ENCODE measurements at places on chromosomes 1 and 21.

DNA sequence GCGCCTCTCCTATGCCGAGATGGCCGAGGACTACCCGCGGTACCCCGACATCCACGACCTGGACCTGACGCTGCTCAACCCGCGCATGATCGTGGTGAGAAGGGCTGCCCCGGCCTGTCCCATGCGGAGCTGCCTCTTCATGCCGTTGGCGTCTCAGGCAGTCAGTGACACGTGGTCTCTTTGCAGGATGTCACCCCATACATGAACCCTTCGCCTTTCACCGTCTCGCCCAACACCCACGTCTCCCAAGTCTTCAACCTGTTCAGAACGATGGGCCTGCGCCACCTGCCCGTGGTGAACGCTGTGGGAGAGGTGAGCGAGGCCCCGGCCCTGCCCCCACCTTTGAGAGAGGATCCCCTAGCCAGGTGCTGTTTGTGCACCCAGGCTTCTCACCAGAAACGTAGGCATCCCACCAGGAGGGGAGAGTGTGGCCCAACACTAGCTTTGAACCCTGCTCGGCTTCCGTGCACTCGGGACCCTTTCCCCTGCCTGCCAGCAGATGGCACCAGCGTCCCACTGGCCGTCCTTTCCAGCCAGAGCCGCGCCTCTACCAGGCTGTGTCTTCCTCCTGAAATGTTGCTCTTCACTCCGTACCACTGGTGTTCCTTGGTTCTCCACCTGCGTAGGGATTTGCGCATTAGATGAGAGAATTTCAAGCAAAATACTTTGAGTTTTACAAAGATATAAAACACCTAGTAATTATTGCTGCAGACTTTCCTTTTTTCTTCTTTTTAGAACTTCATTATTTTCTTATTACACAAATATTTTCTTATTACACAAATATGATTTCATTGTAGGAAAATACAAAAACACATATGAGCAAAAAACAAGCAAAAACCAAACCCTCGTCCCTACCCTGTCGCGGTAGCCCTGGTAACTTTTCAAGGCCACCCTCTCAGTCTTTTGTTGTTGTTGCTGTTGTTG is 9.0 kb downstream of the NPPA start:
- peak; percentile 79 for DNase-seq

- DNase-seq = no peak
Observed at GRCh38 chr21:26212220-26212619, 41.6 kb upstream of the APP start.

DNA sequence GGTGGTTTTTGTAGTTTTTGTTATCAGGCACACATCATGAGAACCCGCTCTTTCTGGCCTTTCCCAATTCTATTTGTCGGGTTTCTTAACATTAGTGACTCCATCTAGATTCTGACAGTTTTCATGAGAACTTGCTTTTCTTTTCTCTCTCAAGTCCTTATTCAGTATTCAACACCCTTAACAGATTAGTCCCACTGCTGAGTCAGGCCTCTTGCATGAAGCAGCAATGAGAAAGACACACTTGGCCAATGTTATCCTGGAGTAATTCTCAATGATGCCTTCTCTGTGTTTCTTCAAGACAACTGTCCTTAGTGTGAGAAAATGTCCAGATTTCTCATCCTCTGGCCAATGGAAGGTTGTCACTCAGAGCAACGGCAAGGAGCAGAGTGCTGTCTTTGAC is 11.3 kb downstream of the FMO2 start:
- DNase-seq = no peak

DNA sequence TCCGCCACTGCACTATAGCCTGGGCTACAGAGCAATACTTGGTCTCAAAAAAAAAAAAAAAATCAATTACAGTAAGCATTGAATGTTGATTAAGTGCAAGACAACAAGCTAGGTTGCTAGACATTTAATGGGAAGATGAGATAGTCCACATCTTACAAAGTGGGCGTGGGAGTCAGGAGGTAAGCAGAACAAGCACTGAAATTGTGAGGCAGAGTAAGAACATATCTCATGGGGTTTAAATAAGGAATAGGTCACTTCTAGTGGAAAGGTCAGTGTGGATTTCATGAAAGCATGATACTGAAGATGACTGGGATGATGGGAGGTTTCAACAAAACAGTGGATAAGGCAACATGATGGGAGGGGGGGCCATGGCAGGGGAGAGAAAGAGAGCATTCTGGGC is 1.9 kb upstream of the OLFML2B start:
- DNase-seq = no peak

- DNase-seq = no peak
Observed at GRCh38 chr1:219495737-219496408, 117.0 kb downstream of the ZC3H11B start.

GRCh38 chr1:60090655-60091054 is 17.1 kb upstream of the C1orf87 start:
- no peak for DNase-seq

GRCh38 chr1:226588484-226588883 is 39.9 kb downstream of the STUM start:
- no peak for DNase-seq

- DNase-seq = peak; percentile 63
Observed at GRCh38 chr1:205285381-205286101, 36.0 kb downstream of the NUAK2 start.

- DNase-seq = no peak
Observed at GRCh38 chr1:23620605-23621004, 61.3 kb upstream of the ID3 start.

DNA sequence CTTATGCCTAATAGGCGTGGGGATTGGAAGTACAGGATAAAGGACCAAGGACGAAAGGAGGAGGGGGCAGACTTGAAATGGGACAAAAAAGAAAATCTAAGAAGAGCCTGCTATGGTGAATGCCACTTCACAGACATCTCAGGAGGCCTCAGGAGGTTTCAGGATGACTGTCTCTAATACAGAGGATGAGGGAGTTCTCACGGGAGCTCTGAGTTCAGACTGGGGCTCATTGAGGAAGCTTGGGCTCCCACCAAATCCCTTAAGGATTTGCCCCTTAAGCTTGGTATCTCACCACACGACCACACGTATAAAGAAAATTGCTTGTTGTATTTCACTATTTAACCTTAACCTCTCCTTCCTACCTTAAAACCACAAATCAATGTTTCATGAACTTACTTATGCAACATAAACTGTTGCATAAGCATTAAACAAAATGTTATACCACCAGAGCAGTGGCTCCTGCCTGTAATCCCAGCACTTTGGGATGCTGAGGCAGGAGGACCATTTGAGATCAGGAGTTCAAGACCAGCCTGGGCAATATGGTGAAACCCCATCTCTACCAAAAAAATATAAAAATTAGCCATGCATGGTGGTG is 12.4 kb downstream of the SLC30A1 start:
- no peak for DNase-seq

- no peak for DNase-seq
Observed at GRCh38 chr1:38133756-38134155, 87.2 kb upstream of the POU3F1 start.

DNA sequence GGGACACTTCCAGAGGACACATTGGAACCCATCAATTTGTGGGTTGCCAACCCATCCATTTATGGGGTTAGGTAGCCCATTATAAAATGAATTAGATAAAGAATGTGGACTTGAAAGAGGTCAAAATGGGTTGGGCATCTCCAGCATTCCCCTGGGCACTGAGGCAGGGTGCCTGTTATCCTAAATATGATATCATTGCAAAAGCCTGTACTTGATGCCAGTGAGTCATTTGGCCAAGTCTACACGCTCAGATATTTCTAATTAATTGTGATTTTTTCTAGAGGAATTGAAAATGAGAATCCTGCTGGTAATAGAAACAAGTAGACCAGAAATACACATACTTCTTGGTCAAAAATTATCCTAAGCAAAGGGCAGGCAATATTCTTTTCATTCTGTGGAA is 21.9 kb upstream of the NBL1 start:
- DNase-seq = no peak

GRCh38 chr1:63773815-63774616 is at the start of gene ROR1:
Gene ROR1, plus strand, starts transcription at chr1:63774017.
- DNase-seq = peak; percentile 72

GRCh38 chr1:159923203-159924024 is 1.9 kb downstream of the TAGLN2 start:
- DNase-seq = peak; percentile 86

DNA sequence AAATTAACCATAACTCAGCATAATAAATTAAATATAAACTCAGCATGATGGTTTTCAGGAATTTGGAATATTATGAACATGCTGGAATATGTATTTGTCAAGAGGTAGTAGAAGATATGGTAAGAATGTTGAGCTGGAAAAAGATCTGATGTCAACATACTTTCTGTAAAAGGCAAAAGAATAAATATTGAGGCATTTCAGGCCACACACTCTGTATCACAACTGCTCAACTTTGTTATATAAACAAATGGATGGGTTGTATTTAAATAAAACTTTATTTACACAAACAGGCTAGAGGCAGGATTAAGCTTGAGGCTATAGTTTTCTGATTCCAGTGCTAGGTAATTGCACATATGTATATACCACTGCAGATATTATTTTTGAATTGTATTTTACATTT is 1409.4 kb downstream of the MRPL39 start:
- DNase-seq = no peak
